ENCODE measurements at places on chromosomes 7 and 10. TPM values are rescaled to one million over a fixed set of nuclear protein-coding genes. Genes with fewer than 3 reads are reported as not detected.

The NOS3 gene
- total RNA-seq, result 15.1 TPM

GRCh38 chr7:107236862-107237261 lies 68.1 kb downstream of the HBP1 start:
- no peak for DNase-seq

GRCh38 chr7:29346231-29346978 lies 151.8 kb downstream of the CHN2 start:
- no peak for DNase-seq

- DNase-seq, result no peak
These were observed 16.3 kb upstream of the THSD7A start for GRCh38 chr7:11848251-11848650.

DNA sequence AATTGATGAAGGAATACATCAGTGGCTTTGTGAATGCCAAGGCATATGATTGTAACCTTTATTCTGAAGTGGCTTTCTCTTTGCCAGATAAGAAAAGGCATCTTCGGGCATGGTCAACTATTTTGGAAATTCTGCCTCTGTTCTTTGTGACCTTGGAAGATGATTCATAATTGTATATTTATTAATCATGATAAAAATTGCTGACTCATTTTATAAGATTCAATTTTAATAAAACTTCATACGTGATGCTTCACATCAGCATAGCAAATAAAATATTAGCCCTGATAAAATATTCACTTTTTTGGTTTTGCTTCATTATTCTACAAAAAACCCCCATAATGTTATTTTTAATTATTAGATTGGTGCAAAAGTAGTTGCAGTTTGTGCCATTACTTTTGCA lies 200.5 kb downstream of the MACC1 start:
- no peak for DNase-seq

DNA sequence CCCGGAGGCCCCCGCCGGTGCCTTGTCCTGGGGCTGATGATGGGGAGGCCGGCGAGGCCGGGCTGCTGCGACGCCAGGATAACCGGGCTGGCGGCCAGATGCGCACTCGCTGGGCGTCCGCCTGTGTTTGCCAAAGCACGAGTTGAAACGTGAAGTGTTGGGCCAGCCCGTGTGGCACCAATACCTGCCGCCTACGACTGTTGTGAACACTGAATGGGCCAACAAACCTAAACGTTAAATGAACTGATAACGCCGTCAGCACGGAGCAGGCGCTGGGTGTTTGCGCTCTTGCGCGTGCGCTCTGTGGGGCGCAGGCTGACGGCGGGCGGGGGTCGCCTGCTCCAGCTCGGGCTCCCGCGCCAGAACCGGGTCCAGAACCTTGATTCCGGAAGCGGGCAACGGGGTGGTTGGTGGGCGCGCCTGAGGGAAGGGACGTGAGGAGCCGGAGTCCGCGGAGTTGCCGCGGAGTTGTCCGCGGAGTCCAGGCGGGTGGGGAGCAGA lies 658 bp downstream of the CYP2E1 start:
- DNase-seq, result no peak

The TMEM236 gene
- total RNA-seq, result 5.9 TPM

- no peak for DNase-seq
These were observed 942.9 kb downstream of the NRG3 start for GRCh38 chr10:82817676-82818422.

- no peak for DNase-seq
These were observed 52.2 kb downstream of the ASB13 start for GRCh38 chr10:5614155-5614721.

The NXPH1 gene
- total RNA-seq, result not detected

DNA sequence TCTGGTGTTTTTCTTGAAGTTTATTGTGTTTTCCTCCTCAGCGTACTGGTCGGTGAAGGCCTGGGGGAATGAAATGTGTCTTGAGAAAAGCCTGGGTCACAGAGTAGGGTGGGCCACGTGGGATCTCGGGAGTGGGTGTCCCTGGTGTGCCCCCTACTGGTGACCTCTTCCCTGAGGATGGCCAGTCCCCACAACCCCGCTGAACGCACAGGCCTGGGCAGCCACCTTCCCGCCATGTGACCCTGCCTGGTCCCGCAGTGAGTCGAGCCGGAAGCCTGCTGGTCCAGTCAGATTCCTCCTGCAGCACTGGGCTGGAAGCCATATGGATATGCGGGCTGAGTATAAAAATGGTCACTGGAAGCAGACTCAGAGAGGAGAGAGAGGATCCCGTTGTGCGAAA lies 52.9 kb upstream of the GNA12 start:
- no peak for DNase-seq

The NODAL gene
- not detected for total RNA-seq

DNA sequence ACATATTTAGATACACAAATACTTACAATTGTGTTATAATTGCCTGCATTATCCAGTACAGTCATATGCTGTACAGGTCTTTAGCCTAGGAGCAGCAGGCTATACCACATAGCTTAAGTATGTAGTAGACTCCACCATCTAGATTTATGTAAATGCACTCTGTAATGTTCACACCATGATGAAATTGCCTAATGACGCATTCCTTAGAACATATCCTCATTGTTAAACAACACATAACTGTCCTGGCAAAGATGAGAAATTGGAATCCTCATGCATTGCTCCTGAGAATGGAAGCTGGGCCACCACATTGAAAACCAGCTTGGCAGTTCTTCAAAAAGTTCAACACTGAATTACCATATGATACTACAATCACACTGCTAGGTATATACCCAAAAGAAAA lies 1002.8 kb upstream of the CELF2 start:
- DNase-seq, result no peak

DNA sequence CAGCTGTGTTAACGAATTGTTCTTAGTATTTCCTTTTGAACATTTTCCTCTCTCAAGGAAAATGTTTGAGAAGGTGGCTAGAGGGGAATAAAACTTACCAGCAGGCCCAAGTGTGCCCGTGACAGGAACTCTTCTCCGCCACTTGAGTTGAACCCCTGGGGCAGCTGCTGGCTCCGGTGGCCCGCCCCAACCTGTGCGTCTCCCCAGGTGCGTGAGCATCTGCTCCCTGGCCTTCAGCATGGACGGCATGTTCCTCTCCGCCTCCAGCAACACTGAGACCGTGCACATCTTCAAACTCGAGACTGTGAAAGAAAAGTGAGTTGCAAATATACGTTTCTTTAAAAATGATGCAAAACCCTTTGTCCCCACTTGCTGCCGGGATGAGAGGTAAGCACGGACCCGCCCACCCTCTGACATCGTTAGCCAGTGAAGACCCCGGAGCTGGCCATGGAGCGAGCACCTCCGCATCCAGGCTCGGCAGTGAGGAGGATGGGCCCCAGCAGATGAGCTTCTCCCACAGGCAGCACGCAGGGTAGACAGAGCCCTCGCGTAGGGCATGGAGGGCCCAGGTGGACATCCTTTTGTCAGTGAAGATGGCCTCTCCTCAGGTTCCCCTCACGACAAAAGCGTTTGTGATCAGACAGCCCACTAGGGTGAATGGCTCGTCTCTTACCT lies 35.7 kb downstream of the WIPI2 start:
- no peak for DNase-seq

- DNase-seq, result no peak
These were observed 5.9 kb upstream of the LRRC18 start for GRCh38 chr10:48945441-48946130.

- no peak for DNase-seq
These were observed 11.9 kb downstream of the ANKRD26 start for GRCh38 chr10:27088119-27089044.

- DNase-seq, result no peak
These were observed 79.3 kb upstream of the CCDC6 start for GRCh38 chr10:59985639-59986038.

- DNase-seq, result no peak
These were observed 88.6 kb downstream of the VWDE start for GRCh38 chr7:12315049-12315448.

GRCh38 chr7:111982133-111982532 lies 224.1 kb downstream of the DOCK4 start:
- DNase-seq, result no peak

The ADIRF gene
- 158 TPM for total RNA-seq

The SDK1 gene
- total RNA-seq, result 10.0 TPM

DNA sequence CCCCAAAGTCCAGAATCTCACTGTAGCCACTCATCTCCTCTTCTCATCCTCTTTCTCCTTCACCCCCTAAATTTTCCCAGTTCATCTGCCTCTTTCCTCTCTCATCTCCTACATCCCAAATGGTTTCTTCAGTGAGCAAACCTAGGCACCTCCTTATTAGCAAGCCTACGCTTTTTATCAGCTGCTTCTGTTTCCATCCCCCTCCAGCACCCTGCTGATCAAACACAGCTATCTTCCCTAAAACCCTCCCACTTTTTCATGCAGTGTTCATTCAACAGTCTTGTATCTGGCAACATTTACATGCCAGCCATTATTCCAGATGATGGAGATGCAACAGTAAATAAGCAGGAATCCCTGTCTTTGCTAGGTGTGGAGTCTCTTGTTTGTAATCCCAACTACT lies 3.3 kb upstream of the ABRAXAS2 start:
- DNase-seq, result no peak

The LANCL2 gene
- total RNA-seq, result 5.7 TPM

The UBTD1 gene
- 37.7 TPM for total RNA-seq

The PAX2 gene
- not detected for total RNA-seq

The HIP1 gene
- total RNA-seq, result 51.5 TPM

The SMKR1 gene
- total RNA-seq, result 1.1 TPM

DNA sequence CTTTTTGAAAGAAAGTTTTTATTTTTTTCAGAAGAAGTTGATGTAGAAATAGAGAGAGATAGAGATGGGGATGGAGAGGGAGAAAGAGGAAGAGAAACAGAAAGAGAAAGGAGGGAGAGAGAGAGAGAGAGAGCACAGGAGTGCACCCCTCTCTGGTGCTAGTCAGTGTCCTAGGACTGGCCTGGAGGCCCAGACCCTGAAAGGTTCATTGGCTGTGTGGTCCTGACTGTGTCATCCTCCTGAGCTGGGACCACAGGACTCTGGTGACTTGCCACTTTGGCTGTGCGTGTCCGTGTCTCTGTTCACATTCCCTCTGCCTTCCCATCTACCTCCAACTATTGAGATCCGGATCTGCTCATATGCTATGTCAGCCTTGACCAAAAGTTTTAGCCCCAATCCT lies 62.1 kb upstream of the SHH start:
- DNase-seq, result no peak

DNA sequence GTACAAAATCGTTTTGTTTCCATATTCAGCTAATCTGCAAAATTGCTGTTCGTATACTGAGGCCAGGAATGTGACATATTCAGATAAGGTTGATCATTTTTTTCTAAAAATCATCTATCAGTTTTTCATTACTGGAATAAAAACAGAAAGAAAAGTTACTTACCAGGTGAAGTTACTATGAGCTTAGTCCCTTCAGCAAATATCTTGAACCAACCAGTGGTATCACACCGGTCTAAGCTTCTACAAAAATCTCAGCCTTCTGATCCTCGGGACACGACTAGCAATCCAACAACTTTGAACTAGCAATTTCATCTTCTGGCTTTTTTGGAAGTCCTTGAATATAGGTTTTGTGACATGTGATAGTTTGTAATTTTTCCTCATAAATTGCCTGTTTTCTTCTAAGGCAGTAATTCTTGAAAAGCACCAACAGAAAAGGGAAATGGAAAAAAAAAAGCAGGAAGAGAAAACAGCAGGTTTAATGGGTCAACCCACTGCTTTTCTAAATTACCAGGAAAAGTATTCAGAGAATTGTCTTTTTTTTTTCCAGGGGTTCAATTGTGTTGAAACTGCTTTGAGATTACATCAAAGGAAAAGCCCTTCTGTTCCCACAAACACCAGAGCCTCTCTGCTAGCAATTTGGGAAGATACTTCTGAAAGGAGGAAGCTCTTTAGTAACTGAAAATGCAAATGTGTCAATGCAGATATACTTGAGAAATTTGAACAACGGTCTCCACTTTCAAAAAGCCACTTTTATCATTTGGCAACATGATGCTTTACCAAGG lies 2.9 kb upstream of the TARP start:
- DNase-seq, result no peak

DNA sequence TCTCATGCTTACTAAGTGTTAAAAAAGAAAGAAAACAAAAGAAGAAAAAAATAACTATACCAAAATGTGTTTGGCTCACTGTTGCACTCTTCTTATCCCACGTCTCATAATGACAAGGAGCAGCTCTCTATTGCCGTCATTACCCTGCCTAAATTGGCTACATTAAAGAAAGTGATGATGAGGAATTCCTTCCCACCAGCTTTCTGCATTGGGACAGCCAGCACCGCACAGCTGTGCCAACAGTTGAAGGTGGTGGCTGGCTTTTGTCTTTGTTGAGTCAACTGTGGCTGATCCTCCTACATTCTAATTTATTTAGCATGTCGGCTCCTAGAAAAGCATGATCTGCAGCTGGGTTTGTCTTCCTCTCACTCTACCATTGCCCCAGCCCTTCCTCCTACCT lies 751.8 kb downstream of the KCNMA1 start:
- no peak for DNase-seq

DNA sequence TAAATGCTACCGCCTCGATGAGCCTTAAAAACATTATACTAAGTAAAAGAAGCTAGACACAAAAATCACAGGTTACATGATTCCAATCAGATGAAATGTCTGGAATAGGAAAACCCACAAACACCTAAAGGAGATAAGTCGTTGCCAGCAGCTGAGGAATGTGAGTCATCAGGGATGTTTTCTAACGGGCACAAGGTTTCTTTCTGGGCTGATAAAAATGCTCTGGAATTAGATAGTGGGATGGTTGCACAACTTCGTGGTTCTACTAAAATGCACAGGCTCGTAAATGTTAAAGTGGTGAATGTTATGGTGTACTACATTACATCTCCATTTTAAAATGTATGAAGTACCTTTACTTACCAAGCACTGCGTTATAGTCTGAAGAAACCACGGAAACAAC lies 9.7 kb downstream of the ABLIM1 start:
- DNase-seq, result no peak

The KIFBP gene
- total RNA-seq, result 20.6 TPM

The VWA2 gene
- 10.6 TPM for total RNA-seq
